Stimulated activated CD8-positive, alpha-beta memory T cell treated with anti-CD3 and anti-CD28 coated beads, Interleukin-12 subunit alpha, Interleukin-12 subunit beta, amount 100 ng/mL, for 1 hour (primary cell): ENCODE measurements at places on chromosomes 2 and 18.

- DNase-seq = no peak
Observed at GRCh38 chr2:226378753-226379705, 420.6 kb downstream of the IRS1 start.

GRCh38 chr2:79554899-79555298 is 42.0 kb downstream of the CTNNA2 start:
- DNase-seq = no peak

- no peak for DNase-seq
Observed at GRCh38 chr2:47645246-47645645, 137.7 kb upstream of the MSH6 start.

DNA sequence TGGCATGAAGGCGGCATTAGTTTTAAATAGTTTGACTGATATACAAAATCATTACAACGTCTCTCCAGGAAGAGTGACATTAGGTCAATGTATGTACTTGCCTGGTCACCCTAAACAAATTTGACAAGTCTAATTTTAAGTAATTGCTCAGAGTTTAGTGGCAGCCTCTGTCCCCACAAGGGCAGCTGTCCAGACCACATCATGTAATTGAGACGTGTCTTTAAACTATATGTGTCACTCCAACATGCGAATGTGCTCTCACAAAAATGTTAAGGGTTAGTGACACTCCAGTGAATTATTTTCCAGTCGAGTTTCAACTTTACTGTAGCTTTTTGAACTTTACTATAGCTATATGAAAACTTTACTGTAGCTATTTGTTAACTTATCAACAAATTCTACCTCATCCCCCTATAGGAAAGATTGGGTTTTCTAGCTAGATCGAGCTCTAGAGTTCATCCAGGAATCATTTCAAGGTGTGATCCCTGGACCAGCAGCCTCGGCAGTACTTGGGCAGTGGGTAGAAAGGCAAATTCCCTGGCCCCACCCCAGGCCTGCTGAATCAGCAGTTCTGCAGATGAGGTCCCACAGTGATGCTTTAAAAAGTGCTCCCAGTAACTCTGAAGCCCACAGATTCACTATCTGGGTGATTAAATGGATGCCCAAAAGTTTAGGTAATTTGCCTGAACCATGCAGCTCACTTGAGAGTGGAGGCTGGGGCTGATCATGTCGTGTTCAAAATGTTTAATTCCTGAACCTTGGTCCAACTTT is 66.4 kb upstream of the POU3F3 start:
- no peak for DNase-seq

- no peak for DNase-seq
Observed at GRCh38 chr18:45765796-45766195, 41.8 kb downstream of the SLC14A1 start.

- no peak for DNase-seq
Observed at GRCh38 chr2:160303076-160303475, 103.0 kb upstream of the ITGB6 start.

GRCh38 chr2:200158647-200159356 is 147.7 kb upstream of the SPATS2L start:
- no peak for DNase-seq
